ENCODE measurements at places on chromosomes 3 and 15. TPM values are rescaled to one million over a fixed set of nuclear protein-coding genes. Genes with fewer than 3 reads are reported as not detected.
A peak's percentile ranks its signal among the peaks of the same experiment; 100 is the strongest.

GRCh38 chr3:189148081-189148507 is 23.7 kb upstream of the TPRG1 start:
- peaks cover 3% of the 10 kb centered on the region for H3K4me1 ChIP-seq
- H3K27me3 ChIP-seq = peaks cover 8% of the 10 kb centered on the region
- H3K36me3 ChIP-seq = no peaks in the 10 kb centered on the region
- H3K27ac ChIP-seq = no peak overlapping the region

DNA sequence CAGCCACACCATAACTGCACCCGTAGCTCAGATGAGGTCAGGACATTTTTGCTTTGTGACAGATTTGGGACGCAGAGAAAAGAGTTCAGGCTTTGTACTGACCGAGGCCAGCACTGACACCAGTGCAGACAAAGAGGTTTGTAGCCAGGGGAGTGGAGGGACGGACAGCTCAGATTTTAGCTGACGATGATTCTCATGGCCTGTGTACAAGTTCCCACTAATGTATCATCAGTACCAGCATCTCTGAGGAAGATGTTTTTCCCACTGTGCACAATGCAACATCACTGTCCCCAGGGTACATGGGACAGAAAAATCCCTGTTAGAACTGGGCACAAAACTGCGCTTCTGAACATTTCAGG is 112.7 kb downstream of the SLCO3A1 start:
- peak overlapping the region; percentile 52 for H3K4me3 ChIP-seq
- H3K36me3 ChIP-seq = no peaks in the 10 kb centered on the region
- H3K4me1 ChIP-seq = peaks cover 32% of the 10 kb centered on the region
- peak overlapping the region; percentile 81 for H3K27ac ChIP-seq

COLQ gene
- 1.5 TPM for total RNA-seq

DNAJC13 gene
- 94.0 TPM for total RNA-seq
